COR-L47 (cell line): ENCODE measurements at places on chromosomes 6 and 20.

- no peak for DNase-seq
Observed at GRCh38 chr20:50731930-50732690, 730 bp downstream of the PARD6B start.

- no peak for DNase-seq
Observed at GRCh38 chr6:15990179-15990578, 138.7 kb upstream of the MYLIP start.

- DNase-seq, result no peak
Observed at GRCh38 chr20:56451056-56451765, 17.2 kb upstream of the RTF2 start.

DNA sequence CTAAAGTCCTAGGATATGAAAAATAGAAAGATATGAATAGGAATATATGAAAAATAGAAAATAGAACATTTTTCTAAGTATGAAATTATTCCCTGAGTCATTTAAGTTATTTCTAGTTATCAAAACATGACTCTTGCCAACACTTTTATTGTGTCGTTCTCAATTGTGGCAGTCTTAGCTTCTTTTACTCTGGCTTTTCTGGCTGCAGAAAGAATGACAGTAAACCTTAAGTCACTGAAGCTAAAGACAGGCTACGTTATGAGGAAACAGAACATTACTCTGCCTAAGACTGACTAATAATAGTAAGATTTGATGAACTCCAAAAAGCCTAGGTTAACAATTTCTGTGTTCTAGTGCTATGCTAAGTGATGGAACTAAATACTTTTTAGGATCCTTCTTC lies 74.6 kb downstream of the AIG1 start:
- no peak for DNase-seq

- DNase-seq, result no peak
Observed at GRCh38 chr20:7850775-7851490, 89.3 kb downstream of the HAO1 start.

- DNase-seq, result no peak
Observed at GRCh38 chr20:11249683-11250082, 575.9 kb upstream of the JAG1 start.

DNA sequence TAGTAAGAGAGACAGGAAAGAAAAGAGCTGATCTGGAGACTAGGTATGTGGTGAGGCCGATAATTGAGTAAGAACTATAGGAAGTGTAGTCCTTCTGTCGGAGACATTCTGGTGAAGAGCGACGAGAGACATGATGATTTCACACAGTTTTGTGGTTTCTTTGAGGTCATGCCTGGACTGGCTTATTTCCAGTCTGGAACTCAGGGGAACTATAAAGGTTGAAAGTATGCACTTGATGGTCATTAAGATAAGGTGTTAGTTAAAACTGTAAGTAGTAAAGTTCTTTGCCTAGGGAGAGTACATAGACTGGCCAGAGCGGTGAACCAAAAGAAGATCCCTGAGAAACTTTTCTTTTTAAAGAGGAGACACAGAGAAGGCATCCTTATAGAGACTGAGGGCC lies 68.8 kb downstream of the RFX6 start:
- DNase-seq, result no peak

GRCh38 chr6:140601021-140601808 lies 1226.8 kb upstream of the CITED2 start:
- DNase-seq, result no peak

- DNase-seq, result no peak
Observed at GRCh38 chr6:51678274-51678673, 409.1 kb downstream of the PKHD1 start.

- DNase-seq, result no peak
Observed at GRCh38 chr6:150865043-150865405, 478 bp upstream of the MTHFD1L start.

DNA sequence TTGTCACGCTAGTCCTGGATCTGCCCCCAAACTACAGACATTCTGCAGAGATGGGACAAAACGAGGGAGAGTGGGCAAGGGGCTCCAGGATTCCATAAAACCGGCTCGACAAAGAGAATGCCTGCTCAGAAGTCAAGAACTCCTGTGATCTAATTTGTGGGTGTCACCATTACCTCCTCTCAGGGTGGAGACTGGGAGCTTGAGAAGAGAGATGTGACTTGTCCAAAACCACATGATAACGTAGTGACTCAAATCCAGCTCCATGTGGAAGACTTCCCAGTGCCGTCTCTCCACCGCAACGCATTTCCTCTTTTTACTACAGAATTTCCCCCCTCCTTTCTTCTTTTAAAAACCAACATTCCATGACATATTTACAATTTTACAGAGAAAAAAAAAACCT lies 44.3 kb downstream of the TRERF1 start:
- DNase-seq, result no peak

GRCh38 chr6:111800821-111801220 lies 72.4 kb downstream of the FYN start:
- DNase-seq, result no peak

DNA sequence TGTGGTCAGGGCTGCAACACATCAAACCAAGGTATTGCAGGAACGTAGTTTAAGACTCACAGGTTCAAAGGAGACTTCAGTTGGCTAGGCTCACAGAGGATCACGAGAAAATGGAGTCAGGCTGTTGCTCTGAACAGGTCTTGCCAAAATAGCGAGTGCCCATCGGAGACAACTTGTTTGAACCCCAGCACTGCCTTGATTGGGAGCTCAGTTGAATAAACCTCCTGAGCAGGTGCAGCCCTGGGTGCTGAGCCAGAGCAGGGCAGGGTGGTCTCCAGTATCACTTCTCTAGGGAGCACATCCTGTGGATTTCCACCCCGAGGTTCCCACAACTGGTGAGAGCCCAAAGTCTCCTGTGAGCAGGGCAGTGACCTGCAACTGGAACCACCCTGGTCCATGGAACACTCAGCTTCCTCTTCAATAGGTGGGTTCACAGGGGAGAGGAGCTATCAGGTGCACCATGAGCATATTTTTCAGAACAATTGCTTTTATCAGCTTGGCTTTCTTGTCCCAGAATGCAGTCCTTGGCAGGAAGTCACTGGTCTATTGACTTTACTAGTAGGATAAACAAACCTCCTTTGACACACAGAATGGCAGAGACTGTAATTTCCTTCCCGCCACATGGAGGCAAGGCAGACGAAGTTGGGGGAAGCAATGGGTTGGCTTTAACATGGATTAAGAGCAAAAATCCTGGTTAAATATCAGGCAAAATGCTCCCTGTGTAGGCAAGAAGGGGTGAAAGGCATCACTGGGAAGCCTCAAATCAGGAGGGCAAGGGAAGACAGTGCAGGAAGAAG lies 267.7 kb upstream of the FOXQ1 start:
- DNase-seq, result no peak

GRCh38 chr6:170388113-170388512 lies 81.6 kb downstream of the FAM120B start:
- DNase-seq, result no peak

DNA sequence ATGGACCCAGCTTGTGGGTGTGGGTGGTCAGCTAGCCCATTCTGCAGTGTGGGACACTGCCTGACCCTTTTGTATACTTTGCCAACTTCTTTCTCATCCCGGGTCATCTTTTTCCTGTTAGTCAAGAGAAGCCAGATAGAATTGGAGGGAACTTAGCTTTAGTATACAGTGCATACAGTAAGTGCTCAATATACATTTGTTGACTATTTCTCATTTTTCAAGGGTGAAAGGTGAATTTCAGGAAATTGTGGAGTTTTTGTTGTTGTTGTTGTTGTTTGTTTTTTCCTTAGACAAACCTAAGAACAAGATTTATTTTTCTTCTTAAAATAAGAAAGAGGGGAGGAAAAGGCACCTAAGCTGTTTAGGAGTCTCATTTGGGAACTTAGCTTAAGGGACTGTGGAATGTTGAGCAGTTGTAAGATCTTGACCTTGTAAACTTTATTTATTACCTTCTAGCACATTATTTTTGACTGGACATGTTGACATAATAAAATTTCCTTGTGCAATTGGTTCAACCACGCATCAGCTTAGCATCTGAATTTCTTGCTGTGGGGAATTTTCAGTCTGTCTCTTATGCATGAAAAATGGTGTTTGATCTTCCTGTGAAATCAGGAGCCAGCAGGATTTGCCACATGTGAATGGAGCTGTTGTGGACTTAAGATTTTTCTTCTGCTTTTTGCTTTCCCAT lies 113.6 kb downstream of the ARID1B start:
- no peak for DNase-seq

- no peak for DNase-seq
Observed at GRCh38 chr20:14916360-14916920, 579.0 kb upstream of the FLRT3 start.

DNA sequence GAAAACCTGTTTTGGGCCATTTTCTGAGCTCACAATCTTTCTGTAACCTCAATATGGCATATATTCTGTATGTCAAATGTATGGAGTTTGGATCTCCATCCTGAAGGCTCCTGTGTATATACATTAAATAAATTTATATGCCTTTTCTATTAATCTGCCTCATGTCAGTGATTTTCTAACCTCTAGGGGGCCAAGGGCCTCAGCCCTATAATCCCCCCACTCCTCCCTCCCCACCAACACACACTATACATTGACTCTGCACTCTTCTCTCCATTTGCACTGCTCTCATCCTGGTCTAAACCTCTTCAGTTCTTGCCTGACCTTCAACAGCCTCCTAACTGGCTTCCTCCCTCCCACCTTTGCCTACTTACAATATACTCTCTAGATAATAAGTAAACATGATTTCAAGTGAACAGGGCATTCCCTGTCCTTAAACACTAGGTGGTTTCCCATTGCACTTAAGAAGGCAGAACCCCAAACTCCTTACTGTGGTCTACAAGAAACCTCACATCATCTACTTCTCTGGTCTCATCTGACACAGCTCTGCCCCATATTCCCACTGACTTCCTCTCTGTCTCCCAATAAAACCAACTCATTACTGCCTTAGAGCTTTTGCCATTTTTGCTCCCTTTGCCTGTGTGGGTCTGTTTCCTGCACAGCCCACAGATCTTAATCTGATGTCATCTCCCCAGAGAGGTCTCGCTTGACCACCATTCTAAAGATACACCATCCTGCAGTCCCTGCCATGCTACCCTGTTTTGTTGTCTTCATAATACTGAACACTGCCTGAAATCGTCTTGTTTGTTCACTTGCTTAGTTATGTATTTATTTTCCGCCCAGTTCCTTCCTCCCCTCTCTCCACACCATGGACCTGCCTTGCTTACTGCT lies 213.7 kb downstream of the SYNE1 start:
- no peak for DNase-seq

DNA sequence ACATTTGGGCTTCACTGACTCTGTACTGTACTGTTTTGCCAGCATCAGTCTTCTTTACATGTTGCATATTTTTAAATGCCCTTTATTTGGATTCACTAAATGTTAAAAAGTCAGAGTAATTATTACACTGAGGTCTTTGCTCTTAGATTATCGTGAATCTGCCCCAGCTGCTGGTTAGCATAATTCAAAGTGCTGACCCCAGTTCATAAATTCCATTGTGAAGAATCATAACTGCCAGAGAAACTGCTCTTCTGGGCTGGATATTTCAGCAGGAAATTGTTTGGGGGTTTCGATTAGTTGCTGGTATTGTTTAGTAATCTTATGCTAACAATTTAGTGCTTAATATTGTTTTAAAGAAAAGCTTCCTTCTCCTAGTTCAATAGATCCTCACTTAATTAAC lies 682.1 kb upstream of the MAP3K7 start:
- no peak for DNase-seq

- no peak for DNase-seq
Observed at GRCh38 chr20:6976106-6976900, 208.8 kb downstream of the BMP2 start.

DNA sequence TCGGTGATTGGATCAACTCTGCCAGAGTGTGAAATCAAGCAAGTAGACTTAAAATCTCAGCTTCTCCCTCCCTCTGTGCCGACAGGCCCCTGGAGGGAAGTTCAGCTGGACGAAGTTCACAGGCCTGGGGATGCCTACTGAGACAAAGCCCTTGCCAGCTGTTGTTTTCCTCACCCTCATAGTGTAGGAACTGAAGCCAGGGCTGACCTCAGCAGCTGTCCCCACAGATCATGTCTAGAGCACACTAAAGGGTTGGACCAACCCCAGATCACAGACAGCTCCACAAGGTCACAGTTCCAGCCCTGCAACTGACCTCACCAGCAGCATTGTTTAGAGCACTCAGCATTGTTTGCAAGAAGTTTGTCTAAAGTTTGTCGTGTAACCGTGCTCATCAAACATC lies 261.9 kb upstream of the ECI2 start:
- DNase-seq, result no peak

DNA sequence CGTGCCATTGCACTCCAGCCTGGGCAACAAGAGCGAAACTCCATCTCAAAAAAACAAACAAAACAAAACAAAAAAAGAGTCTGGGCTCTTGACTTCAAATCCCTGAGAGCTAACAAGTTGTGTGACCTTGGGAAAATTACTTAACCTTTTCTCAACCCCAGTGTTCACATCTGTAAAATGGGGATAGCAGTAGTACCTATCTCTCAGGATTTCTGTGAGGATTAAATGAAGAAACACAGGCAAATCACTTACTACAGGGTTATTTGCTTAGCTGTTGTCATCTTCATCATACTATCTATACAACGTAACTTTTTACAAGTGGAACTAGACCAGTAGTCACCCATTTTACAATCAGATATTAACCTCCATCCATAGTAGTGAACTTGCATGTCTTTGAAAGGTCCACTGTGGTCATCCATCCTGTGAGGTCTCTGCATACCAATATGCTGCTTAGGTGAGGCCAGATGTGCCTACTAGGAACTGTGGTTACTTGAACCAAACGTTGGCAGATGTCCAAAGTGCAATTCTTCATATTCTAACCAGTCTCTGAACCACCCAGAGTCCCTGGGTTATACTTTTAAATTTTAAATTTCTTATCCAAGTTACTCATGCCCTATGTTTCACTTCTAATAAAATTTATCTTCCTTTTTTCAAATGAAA lies 128.9 kb upstream of the BEND3 start:
- no peak for DNase-seq

DNA sequence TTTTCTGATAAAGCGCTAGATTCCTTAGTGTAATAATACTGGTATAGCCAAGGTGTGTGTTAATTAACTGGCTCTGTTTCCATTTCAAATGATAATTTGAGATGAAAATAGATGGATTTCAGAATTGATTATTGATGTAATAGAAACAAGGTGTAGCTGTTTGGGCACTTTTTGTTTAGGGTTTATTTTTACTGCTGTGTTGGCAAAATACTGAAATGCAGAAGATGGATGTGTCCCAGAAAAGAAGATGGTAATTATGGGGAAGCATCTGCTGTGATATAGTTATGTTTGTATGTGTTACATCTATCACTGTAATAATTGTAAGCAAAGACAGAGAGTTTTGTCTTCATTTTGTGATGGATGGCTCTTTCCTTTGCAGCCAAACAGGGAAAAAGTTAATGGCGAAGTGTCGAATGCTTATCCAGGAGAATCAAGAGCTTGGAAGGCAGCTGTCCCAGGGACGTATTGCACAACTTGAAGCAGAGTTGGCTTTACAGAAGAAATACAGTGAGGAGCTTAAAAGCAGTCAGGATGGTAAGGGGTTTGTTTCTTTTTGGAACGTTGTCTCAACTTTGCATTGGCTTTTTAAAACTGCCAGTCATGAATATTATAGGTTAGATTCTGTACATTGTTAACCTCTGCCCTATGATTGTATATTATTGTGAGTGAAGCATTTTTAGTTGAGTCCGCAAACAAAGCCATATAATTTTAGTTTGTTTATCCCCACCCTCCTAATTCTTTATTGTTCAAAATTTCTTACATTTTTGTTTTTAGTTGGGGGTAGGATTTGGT lies 8.6 kb upstream of the ACAT2 start:
- no peak for DNase-seq

GRCh38 chr6:53704700-53705099 lies 39.1 kb upstream of the KLHL31 start:
- no peak for DNase-seq
